Left colon (tissue), 2 donors: ENCODE measurements at places on chromosomes 1 and 21. TPM values are rescaled to one million over a fixed set of nuclear protein-coding genes. Genes with fewer than 3 reads are reported as not detected.

DNA sequence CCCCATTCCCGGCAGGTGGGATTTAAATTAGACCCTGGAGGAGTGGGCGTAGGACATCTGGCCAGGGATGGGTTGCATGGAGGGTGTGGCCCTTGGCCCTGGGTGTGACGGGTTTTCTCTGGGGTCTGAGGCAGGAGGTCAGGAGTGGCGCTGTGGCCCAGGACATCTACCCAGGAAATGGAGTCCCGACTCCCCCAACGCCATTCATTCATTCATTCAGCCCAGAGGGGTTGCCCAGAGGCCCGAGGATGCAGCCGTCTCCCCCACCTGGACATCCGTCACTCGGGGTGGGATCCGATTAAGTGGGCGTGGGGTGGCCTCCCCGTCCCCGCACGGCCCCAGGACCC is 663 bp downstream of the ATP13A2 start:
- DNase-seq, result no peak

DNA sequence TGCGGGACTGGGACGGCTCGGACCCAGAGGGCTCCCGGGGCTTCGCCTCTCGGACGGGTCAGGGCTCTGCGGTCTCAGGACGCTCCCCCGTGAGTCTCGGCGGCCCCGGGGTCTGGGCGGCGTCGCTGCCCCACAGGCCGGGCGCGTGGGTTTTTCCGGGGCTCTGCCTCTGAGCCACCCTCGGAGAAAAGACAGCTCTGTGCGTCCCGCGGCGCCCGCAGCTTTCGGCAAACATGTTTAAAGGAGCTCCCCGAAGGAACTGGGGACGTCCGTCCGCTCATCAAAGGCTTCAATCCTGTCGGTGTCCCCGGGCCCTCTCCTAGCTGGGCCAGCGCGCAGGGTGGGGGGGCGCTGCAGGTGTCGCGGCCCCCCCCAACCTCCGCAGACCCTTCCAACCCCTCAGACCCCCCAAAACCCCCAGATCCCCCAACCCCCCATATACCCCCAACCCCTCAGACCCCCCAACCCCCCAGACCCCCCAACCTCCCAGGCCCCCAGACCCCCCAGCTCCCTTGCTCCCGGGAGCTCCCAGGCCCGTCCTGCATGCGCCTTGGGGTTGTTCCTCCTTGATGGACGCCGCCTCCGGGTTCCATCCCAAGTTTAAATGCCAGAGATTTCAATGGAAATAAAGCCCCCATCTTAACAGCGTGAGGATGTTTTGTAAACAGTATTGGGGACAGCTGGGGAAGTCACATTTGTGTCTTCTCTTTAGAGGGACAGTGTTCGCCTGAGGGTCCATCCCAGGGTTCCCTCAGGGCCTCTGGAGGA is 996 bp upstream of the C1orf159 start:
- peak; percentile 32 for DNase-seq

- no peak for DNase-seq
Measured at GRCh38 chr1:41620365-41621169, 136.1 kb upstream of the EDN2 start.

- DNase-seq, result no peak
Measured at GRCh38 chr1:8118031-8118451, 91.9 kb upstream of the ERRFI1 start.

DNA sequence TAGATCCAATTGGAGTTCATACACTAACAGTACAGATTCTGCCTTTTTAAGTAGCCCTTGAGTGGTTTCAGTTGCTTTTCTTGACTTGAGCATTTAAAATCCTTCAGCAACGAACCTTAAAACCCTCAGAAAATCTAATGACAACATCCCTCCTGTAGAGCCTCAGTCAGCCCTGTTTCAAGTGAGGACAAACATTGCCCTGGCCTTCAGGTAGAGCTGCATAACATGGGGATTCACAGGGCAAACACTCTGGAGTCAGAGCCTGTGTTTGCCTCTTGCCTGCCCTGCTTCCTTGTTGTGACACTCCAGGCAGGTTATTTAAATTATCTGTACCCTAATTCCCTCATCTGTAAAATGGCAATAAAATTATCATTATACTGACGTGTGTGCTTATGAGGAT is 96.1 kb upstream of the KCNA3 start:
- DNase-seq, result no peak

DNA sequence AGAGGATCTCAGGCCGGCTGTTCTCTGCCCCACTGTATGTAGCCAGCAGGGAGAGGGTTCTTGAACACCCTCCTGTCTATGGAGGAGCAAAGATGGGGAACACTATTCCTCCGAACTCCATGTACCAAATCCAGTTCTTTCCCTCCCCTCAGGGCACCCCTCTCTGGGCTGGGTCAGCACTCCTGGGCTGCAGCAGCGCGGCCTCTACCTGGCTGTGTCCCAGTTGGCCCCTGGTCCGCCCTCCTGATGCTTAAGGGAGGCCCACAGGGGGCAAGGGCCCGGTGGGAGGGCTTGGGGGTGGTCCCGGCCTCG is 471 bp upstream of the ADPRS start:
- DNase-seq, result no peak

The TTC39A gene
- 80.4 TPM for total RNA-seq

The TAF12 gene
- 15.2 TPM for total RNA-seq

The CFAP410 gene
- total RNA-seq, result 24.7 TPM
